Activated CD8-positive, alpha-beta T cell treated with anti-CD3 and anti-CD28 coated beads, Interleukin-2, amount 10 ng/mL, durations not matched to agents 7 days and 5 days (primary cell): ENCODE measurements at places on chromosomes 7 and 10.

DNA sequence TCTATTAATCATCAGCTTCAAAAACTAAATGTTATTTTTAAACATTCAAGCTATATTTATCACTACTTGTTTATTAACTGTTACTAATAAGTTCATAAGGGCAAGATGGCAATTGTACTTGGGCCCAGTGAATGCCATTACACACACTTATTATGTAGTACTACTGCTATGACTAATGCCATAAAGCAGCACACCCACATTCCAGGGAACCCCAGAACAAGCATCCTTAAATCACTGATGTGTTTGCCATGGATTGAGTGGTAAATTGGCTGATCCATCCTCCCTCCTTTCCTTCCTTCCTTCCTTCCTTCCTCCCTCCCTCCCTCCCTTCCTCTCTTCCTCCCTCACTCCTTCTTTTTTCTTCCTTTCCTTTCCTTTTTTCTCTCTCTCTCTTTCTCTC lies 37.4 kb upstream of the RSU1 start:
- DNase-seq = no peak

DNA sequence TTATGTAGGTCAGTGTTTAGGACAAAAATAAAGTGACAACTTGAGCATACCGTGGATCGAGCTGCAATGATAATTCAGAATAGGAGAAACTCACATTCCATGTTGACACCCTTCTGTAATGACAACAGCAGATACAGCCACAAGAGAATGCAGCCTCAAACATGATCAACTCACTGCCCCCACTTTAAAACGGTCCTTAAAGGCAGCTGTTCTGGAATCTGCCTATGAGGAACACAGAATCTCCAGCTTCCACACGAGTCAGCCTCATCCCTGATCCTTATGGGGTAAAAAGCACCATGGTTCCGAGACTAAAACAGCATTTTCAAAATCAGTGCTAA lies 32.5 kb upstream of the DAGLB start:
- DNase-seq = no peak

DNA sequence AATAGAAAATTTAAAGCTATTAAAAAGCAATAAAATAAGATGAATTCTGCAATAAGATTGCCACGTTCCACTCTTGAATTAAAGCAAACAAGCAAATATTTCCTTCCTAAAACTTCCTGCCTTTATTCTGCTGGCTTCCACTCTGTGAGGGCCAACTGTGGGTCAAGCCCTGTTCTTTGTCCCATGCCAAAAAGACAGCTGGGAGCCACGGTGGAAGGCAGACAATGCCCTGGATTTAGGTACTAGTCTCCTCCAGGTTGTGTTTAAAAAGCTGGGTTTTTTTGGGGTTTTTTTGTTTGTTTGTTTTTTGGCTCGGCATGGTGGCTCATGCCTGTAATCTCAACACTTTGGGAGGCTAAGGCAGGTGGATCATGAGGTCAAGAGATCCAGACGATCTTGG lies 39.1 kb downstream of the LRRTM3 start:
- no peak for DNase-seq

DNA sequence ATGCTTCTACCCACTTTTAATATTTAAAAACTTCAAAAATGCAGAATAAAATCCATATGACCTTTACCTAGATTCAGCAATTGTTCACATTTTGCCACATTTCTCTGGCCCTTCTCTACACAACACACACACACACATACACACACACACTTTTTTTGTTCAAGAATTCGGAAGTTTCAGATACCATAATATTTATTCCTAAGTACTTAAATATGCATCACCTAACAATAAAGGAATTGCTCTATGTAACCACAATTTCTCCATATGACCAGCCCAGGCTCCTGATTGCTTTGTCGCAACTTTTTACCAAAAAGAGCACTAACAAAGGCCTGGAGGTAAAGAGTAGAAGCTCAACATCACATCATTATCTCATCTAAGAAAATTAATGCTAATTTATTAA lies 106.6 kb downstream of the FAS start:
- DNase-seq = no peak

- DNase-seq = no peak
These were observed 588.8 kb downstream of the REEP3 start for GRCh38 chr10:64109926-64110495.

GRCh38 chr10:110008518-110009339 lies 945 bp downstream of the ADD3 start:
- peak; percentile 71 for DNase-seq

DNA sequence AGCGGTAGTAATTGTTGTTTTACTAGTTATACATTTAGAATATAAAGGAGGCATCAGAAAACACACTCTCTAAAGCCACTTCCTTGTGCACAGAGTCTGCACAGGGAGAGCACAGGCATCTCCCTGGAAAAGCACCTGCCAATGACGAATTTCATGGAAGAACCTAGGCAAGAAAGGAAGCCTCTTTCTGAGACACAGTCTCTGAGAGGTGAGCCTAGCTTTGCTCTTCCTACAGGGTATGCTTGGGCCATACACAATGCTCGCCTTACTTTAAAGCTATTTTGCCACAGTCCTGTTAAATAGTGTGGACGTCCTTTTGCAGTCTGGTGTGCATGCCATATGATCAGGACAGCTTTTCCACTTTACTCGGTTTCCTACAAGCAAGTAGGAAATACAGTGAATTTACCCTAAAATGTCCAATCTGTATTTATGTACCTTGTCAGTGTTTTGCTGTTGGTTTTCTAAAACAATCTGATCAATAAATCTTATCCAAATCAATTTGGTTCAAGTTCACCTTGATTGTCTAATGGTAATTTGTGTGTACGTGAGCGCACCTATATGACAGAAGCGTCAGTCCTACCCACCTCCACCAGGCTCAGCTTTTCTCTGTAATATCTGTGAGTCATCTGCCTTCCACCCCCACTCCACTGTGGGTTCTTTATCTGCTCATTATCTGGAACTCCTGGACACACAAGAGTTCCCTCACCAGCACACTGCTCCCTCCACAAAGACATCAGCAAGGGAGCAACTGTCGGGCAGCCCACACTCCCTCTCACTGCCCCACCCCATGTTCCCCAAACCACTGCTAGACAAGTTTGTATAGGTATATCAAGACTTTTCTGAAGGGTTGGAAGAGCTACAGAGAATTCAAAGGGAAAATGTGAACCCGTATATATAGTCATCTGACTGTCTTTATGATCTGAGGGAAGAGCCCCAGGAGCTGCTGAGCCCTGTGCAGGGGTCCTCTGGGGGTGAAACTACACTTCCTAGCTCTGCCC lies 65.2 kb downstream of the KLHDC10 start:
- DNase-seq = no peak

GRCh38 chr10:33982995-33983394 lies 648.5 kb upstream of the NRP1 start:
- DNase-seq = no peak

GRCh38 chr7:22137026-22137425 lies 191.3 kb upstream of the CDCA7L start:
- DNase-seq = no peak
